ENCODE measurements at places on chromosomes 13 and 19.

- no peak for DNase-seq
Observed at GRCh38 chr19:46892252-46893179, 31.7 kb downstream of the ARHGAP35 start.

DNA sequence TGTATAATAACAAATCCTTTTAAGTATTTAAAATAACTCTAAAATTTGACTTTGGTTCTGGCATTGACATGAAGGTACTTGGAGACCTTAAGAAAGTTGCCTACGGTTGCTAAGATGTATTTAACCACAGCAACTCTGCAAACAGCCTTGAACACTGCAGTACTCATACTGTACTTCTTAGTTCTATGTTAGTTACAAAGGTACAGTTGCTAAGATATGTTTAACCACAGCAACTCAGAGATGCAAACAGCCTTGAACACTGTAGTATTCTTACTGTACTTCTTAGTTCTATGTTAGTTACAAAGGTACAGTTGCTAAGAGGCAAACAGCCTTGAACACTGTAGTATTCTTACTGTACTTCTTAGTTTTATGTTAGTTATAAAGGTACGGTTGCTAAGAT lies 268.3 kb upstream of the MIR17HG start:
- DNase-seq: no peak

GRCh38 chr19:42172261-42172660 lies 40.0 kb upstream of the POU2F2 start:
- DNase-seq: no peak

DNA sequence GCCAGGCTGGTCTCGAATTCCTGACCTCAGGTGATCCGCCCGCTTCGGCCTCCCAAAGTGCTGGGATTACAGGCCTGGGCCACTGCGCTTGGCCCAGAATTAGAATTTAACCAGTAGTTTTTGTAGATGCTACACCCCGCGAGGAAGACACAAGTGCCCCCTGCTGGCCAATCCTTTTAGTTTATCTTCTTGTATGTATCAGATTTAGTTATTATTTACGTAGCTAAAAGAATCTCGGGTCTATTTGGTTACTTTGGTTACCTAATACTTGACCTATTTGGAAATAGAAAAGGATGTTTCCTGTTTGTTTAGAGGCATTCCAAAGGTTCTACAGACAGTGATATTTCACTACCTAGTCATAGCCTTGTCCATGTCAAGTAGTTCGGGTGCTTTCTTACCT lies 22.0 kb downstream of the MUC16 start:
- no peak for DNase-seq

- DNase-seq: no peak
Observed at GRCh38 chr13:50129706-50130122, 114.5 kb downstream of the KCNRG start.

GRCh38 chr13:77230560-77230959 lies 96.3 kb downstream of the MYCBP2 start:
- DNase-seq: no peak

DNA sequence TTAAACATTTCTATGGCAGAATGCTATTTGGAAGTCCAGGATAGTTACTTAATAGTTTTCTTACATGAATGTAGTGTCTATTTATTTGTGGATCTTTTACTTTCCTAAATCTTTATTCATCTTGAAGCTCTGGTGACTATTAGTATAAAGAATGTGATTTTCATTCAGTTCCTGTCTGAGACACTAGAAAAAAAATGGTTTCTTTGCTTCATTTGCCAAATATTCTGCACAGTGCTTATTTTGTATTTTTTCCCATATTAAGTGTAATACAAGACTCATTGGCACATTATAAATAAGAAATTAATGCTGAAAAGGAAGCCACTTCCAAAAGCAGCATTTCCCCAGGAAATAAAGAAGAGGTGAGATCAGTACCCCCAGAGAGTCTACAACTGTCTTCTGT lies 109.8 kb downstream of the POSTN start:
- no peak for DNase-seq

GRCh38 chr13:30690282-30691188 lies 44.8 kb upstream of the ALOX5AP start:
- DNase-seq: no peak

DNA sequence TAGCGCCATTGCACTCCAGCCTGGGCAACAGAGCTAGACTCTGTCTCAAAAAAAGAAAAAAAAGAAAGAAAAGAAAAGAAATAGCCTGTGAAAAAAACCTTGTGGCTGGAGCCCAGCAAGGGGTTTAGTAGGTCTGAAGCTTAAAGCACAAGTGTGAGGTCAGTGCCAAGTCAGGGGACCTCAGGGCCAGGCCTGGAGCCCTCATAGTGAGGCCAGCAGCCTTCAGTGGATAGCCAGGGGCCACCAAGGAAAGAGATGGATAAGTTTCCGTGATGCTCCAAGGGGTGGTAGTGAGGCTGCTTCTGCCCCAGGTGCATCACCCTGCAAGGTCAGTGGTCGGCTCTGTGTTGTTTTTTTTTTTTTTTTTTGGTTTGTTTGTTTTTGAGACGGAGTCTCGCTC lies 12.9 kb downstream of the TINCR start:
- no peak for DNase-seq

GRCh38 chr13:42495255-42495654 lies 78.7 kb upstream of the TNFSF11 start:
- DNase-seq: no peak

DNA sequence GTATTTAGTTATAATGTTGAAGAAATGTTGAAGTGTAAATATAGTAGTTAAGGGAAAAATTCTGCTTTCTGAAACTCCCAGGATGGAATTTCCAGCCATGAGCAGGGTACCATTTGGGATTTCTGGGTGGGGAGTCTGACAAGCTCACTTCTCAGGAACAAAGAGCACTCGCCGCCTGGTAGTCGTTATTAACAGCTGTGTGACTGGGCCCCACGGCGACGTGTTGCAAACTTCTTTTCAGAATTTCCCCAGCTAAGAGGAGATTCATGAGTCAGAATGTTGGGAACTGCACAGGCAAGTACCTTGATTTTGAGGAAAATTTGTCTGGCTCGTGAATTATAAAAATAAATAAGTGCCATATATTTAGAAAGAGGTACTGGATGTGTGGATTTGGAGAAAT lies 103.7 kb downstream of the LACC1 start:
- no peak for DNase-seq

All from activated CD4-positive, CD25-positive, alpha-beta regulatory T cell (primary cell).